ENCODE measurements at places on chromosomes 6 and 20.

GRCh38 chr6:10355115-10355702, 59.7 kb downstream of the TFAP2A start:
- no peak for DNase-seq

DNA sequence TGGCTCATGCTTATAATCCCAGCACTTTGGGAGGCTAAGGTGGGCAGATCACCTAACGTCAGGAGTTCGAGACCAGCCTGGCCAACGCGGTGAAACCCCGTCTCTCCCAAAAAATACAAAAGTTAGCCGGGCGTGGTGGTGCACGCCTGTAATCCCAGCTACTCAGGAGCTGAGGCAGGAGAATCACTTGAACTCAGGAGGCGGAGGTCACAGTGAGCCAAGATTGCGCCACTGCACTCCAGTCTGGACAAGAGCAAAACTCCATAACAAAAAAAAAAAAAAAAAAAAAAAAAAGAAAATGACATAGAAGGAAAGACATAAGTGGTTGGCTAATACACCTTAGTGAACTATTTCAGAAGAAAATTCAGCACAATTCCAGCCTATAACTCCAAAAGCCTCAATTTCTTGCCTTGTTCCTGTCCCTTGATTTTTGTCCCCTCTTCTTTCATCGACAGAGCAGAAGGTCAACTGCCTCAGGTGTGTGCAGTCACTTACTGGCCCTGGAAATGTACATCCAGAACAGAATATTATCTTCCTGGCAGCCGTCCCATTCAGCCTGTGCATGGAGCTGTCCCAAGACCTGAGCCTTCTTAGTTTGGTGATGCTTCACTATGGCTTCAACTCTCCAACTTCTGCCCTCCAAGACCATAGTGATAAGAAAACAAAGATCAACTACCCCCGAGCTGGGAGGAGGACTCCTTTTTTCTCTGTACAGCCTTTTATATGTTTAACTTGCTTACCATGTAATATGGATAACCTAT, 117.6 kb downstream of the LY86 start:
- DNase-seq, result no peak

DNA sequence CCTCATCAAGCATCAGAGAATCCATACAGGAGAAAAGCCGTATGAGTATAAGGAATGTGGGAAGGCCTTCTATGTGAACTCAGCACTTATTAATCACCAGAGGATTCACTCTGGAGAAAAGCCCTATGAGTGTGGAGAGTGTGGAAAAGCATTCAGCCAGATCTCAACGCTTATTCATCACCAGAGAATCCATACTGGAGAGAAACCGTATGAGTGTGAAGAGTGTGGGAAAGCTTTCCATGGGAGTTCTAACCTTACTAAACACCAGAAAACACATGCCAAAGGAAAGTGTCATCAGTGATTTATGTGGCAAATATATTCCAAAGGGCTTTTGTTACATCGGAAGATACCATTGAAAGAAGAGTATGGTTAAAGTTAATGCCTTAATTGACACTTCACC, 25.4 kb downstream of the ZKSCAN8 start:
- no peak for DNase-seq

- DNase-seq, result no peak
These were observed 2.9 kb downstream of the AIG1 start for GRCh38 chr6:143063631-143064030.

- DNase-seq, result no peak
These were observed at the start of gene DDR1 for GRCh38 chr6:30883685-30884520. DDR1 (plus strand) TSS chr6:30884519; CDS start chr6:30888730, 4,211 bp downstream.

DNA sequence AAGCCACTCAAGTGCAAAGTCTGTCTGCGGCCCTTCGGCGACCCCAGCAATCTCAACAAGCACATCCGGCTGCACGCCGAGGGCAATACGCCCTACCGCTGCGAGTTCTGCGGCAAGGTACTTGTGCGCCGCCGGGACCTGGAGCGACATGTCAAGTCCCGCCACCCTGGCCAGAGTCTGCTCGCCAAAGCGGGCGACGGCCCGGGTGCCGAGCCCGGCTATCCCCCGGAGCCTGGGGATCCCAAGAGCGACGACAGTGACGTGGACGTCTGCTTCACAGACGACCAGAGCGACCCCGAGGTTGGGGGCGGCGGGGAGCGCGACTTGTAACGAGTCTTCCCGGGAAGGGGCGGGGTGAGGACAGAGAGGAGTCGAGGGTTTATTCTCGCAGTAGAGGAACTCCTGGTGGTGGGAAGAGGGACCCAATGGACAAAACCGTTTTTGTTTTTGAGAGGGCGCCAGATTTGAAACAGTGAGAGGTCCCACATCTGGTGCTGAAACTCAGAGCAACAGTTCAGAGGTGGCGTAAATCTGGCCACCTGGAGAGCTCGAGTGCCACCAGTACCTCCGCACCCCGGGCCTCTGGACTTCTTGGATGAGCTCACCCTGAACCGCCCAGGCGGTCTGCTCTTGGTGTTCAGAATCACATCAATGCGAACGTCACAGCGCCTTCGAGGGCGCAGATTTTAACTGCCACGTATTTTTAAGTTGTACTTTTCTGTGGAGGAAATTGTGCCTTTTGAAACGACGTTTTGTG, 8.0 kb downstream of the PRDM13 start:
- no peak for DNase-seq

DNA sequence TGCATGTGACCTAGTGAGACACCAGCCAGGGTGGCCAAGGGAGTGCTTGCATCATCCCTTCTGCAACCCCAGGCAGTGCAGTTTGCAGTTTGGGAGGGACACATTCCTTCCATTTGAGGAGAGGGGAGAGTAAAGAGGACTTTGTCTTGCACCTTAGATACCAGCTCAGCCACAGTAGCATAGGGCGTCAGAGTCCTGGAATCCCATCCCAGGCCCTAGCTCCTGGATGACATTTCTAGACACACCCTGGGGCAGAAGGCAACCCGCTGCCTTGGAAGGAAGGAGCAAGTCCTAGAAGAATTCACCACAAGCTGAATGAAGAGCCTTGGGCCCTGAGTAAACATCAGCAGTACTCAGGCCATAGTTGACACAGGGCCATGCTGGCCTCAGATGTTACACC, 680.4 kb upstream of the IMPG1 start:
- DNase-seq, result no peak

DNA sequence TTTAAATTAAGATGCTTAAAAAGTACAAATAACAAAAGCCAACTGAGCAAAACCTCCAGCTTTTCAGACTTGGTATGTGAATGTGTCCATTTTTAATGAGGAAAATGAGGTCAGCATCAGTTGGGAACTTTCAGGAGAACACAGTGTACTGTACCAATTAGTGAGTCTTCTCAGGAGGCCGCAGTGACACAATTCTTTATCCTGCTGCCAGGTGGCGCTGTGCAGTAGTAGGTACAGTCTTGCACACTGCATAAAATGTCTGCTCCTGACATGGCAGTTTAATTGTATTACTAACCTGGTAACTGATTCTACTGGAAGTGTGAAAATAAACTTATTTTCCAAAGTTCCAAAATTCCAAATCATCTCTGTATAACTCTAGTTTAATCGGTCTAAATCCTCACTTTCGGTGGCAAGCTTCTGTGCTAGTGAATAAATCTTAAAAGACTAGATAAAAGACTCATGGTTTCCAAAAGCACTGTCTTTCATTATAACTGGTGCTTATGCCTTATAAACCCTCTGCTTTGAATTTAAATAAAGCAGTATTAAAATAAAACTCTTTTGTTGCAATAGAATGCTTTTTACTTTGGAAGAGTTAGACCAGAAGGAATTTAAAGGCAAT, 214.8 kb upstream of the MMS22L start:
- peak; percentile 10 for DNase-seq

DNA sequence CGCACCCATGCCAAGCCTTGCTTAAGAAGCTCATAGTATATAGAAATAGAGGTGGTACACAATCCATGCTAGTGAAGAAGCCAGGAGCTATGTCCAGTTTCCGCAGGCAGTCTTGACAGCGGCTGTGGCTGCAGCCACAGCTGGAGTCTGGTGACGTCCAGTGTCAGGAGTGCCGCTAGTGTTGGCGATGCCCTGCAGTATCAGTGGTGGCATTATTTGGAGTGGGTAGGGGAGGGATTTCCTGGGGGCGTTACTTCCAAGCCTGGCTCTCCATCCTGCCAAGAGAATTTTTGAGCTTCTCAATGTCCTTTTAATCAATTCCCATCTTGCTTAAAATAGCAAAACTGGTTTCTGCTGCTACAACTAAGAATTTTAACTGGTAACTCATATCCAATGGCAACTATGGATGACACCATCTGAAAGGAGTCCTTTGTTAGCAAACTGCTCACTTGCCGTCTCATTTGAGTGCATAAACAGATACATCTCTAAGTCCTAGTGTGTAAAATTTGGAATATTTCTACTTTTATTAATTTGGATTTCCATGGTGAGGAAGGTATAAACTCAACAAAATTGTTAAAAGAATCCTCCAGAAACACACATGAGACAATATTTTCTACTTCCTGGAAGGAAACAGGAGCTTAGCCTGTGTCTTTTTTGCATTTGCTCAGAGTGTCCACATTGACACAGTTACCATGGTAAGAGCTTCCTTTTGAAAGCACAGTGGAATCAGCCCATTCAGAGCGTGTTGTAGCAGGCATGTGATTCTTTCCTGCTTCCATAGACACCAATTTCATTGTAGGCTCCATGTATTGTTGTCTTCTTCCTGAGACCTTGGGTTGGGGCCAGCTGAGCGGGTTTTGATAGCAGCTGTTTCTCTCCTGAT, 44.6 kb upstream of the PXDC1 start:
- DNase-seq, result no peak

DNA sequence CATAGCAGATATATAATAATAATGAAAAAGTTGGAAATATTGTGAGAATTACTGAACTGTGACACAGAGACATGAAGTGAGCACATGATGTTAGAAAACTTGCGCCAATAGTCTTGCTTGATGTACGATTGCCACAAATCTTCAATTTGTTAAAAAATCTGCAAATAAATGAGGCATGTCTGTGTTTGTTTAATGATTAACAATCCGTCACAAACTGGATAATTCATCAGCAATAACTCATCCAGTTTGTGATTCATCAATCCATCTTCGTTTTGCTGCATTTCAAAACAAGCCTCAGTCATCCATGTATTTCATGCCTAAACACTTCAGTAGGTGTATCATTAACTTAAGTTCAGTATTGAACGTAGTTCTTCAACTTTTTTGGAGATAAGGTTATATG, 25.5 kb upstream of the SMIM26 start:
- no peak for DNase-seq

- no peak for DNase-seq
These were observed 20.0 kb upstream of the HIVEP1 start for GRCh38 chr6:11992086-11992485.

GRCh38 chr20:18176318-18176785, 38.7 kb downstream of the KAT14 start:
- no peak for DNase-seq

GRCh38 chr6:170152124-170152926, 138.6 kb downstream of the DLL1 start:
- no peak for DNase-seq

- no peak for DNase-seq
These were observed 454.8 kb downstream of the PHF3 start for GRCh38 chr6:64090352-64090751.

GRCh38 chr6:14023855-14024254, 93.7 kb upstream of the CD83 start:
- DNase-seq, result no peak

DNA sequence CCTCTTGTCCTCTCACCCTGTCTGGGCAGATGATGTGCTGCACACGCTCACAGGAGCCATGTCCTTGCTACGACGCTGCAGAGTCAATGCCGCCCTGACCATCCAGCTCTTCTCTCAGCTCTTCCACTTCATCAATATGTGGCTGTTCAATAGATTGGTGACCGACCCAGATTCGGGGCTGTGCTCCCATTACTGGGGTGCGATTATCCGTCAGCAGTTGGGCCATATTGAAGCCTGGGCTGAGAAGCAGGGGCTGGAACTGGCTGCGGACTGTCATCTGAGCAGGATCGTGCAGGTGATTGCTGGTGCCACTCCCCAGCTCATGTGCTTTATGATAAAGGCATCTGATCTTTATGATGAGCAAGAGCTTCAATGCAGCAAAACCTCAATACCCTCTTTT, 82.3 kb upstream of the KIF25 start:
- DNase-seq, result no peak

- DNase-seq, result no peak
These were observed 275.4 kb downstream of the PTPRT start for GRCh38 chr20:42914302-42914701.

DNA sequence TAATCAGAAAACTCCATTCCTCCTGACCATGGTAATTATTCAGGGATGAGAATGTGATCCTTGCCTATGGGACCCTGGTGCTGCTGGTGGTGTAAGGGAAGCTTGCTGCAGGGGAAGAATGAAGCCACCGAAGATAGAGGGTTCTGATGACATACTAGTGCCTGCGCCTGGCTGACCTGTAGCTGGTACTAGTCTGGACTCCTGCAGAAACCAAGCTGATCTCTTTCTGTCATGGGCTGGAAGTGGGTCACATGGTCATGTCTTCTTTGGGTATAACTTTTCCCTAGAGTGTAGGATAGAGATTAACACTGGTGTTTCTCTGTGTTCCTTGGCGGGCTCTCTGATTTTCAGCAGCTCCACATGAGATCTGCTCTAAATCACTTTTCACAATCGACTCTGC, 8.6 kb upstream of the SLC4A11 start:
- no peak for DNase-seq

DNA sequence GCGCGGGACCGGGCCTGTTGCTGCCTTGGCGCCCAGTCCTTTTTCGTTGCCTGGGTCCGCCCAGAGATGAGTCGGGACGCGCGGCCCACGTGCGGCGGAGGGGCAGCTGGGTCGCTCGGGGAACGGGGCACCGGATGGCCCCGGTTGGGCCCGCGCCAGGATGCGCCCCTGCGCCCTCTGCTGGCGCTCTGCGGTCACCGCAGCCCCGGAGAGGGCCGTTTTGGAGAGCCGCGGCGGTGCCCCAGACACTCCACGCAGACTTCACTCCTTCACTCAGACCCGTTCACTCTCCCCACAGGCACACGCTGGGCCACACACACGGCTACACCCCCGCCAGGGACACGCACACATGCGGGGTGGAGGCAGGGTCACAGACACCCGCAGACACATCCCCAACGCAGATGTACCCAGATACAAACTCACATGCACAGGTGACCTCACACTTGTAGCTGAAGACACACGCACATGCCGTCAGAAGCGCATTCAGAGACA, 38.8 kb downstream of the SRC start:
- DNase-seq, result peak; percentile 68

DNA sequence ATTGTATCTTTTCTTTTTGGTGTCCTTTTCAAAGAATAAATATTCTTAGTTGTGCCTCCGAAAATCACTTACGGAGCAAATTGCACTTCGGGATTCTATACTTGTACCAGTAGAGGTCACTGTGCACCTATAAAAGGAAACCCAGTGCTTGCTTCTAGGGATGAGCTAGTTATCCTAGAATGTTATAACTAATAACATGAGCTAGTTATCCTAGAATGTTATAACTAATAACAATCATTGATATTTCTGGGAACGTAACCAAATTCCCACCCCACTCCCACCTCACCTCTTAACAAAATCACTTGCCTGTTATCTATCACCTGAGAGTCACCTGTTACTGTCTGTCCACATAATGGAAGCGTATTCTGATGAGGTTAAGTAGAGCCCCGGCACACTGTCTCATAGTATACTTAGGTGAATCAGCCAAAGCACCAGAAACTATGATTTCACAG, 126.9 kb upstream of the TIAM2 start:
- no peak for DNase-seq

- no peak for DNase-seq
These were observed 38.7 kb downstream of the UQCC2 start for GRCh38 chr6:33672808-33673207.

- no peak for DNase-seq
These were observed 34.3 kb upstream of the POU5F1 start for GRCh38 chr6:31204751-31205145.

- DNase-seq, result no peak
These were observed 207.3 kb downstream of the FARS2 start for GRCh38 chr6:5468586-5468985.

GRCh38 chr20:51450221-51450712, 92.3 kb downstream of the NFATC2 start:
- no peak for DNase-seq
